Memory B cell (primary cell): ENCODE measurements at places on chromosomes 13 and 19.

DNA sequence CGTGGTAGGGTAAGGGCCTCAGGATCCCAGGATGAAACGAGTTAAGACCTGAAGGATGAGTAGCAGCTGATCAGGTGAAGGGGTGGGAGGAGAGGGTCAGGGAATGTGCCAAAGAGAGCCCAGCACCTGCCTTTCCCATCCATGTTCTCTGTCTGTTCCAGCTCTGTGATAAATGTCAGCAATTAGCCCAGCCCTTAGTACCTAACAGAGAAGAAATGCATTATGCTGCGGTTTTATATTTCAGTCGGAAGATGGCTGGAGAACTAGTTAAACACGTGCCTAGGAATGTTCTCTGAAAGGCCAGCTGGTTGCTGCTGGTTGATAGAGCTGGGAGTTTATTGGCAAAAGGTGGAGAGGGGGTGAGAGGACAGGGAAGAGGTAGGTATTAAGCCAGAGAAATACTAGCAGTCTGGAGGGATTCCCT, 268.2 kb downstream of the SHISA2 start:
- DNase-seq, result no peak

DNA sequence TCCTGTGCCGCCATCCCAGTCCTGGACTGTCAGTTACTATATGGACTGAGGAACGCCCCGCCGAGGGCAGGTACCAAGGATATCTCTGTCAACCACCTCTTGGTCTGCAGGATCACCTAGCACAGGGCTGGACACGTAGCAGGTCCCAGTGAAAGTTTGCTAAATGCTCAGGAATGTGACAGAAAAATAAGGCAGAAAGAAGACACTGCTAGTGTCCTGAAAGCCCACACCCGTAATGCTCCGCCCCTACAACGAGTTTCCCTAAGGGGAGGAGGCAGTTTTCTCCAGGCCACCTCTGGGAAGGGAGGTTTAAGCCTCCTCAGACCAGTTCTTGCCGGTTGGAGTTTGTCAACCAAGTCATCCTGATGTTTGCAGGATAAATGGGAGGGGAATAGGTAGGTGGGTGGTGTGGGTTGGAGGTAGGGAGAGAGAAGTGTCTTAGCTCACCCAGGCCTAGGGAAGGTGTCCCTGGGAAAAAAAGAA, 1.7 kb upstream of the SERTAD3 start:
- DNase-seq, result no peak

GRCh38 chr13:23876265-23876664, 12.9 kb downstream of the MIPEP start:
- no peak for DNase-seq

DNA sequence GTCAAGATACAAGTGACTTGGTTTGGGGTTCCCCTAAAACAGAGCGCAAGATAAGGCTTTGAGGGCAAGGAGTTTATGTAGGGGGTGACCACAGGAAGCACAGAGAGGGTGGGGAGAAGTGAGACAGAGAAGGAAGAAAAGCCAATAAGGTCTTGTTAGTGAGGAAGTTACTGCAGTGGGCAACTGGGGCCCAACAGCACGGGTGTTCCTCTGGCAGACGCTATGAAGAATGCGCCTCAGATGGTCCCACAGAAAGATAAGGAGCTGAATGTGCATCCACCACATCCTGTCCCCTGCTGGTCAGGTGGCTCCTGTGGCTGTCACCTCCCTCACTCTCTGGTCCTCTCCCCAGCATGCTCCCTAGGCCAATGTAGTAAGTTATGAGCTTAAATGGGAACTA, 333.5 kb downstream of the TSHZ3 start:
- DNase-seq, result no peak
